GM13976 (cell line): ENCODE measurements at places on chromosomes 13 and 19.
A peak's percentile ranks its signal among the peaks of the same experiment; 100 is the strongest.

DNA sequence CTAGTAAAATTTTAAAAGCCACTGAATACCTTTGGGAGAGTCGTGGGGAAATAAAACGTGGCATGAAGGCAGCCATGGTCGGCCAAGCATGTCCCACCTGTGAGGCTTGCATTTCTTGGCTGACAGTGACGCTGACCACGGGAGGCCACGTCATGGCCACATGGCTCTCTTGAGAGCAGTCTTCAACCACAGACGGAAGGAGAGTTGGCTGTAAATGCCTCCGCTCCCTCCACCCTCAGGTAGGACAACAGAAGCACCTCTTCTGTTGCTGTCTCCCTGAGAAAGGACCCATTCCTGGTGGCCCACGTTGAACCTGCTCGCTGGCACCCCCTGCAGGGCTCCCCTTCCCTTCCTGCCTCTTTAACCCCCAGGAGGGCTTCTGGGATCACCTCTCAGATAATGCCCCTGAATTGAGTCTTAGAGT lies 10.6 kb upstream of the LRRC25 start:
- peak; percentile 83 for DNase-seq

DNA sequence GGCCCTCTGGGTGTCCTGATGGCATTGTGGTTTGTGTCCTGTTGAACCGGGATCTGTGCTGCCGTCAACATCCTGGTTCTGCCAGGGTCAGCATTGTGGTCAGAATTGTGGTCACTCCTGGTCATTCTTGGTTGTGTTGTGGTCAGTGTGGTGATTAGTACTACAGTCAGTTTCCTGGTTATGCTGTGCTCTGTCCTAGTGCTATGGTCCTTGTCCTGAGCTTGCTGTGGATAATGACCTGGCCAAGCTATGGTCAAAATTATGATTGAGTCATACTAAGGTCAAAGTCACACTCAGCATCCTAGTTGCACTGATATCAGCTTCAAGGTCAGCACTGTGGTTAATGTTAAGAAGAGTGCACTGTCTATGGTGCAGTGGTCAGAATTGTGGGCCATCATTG lies 4.5 kb upstream of the OLFM2 start:
- DNase-seq = no peak

DNA sequence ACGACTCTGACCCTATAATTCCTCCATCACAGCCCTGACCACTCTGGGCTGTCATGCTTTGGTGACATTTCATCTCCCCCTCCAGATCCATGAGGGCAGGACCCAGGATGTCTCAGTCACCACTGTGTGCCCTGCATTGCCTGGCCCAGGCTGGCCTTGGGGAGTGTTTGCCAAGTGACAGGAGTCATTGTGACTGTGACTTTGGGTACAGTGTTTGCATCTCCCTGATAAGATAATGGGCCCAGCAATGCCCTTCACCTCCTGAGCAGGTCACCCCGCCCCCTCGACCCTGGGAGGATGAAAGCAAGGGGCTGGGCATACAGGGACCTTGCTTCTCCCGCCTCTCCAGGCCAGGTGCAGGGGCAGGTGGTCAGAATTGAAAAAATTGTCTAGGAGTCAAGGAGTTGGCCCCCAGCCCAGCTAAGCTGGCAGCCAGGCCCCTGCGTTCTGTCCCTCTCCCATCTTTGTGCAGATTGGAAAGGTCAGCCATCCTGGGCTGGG lies 5.9 kb upstream of the ATP4A start:
- no peak for DNase-seq

- no peak for DNase-seq
Observed at GRCh38 chr19:18093439-18094161, 4.0 kb upstream of the MAST3 start.

DNA sequence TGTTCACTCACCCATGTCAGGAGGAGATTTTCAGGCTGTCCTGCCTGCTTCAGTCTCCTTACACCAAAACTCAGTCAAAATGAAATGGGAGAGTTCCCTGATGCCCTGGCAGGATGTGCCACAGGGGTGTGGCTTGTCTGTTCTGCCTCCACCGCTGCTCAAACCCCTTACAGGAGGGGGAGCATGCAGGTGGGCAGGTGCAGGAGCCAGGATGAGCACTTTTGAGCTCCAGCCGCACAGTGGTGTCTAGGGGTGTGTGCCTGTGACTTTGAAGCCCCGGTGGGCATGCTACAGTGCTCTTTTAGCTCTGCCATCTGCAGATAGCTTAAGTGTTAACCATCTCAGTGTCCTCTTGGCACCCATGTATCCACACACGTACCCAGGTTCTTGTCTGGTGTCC lies 71.9 kb upstream of the IPO5 start:
- DNase-seq = no peak

DNA sequence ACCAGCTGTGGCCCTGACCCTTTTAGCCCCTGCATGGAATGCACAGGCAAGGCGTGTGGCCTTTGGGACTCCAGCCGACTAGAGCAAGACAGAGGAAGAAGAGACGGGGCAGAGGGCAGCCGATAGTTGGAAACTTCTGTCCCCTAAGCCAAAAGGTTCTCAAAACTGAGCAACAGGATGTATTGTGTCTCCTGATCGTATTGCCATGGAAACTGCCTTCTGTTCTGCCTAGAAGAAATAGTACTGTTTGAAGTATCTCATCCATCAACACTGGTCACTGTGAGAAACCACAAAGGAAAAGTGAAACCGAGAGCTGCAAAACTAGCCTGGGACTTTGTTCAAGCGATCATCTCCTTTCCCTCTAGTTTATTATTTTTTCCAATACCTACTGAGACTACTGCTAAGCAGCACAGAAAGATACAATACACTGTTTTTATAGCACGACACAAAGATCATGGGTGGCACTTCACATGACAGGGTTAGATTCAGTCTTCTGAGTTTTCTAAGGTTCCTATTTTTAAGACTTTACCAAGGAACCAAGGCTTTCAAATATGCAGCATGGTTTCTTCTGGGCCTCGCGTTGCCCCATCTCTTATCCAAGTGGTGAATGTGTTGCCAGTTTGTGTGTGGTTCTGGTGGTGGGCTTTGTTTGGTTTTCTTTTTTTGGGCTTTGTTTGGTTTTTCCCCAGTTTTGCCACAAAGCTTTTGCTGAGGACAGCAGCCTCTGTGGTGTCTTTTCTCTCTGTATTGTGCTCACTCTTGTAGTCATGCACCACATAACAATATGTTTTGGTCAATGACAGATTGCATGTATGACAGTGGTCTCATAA lies 49.3 kb upstream of the GPR183 start:
- peak; percentile 79 for DNase-seq

- no peak for DNase-seq
Observed at GRCh38 chr19:15303105-15303780, 29.1 kb downstream of the BRD4 start.

- no peak for DNase-seq
Observed at GRCh38 chr19:15137777-15138176, 30.6 kb downstream of the SYDE1 start.

- DNase-seq = no peak
Observed at GRCh38 chr19:32717496-32717895, 2.1 kb upstream of the TDRD12 start.

GRCh38 chr13:101611491-101612475 lies 159.3 kb downstream of the ITGBL1 start:
- no peak for DNase-seq

GRCh38 chr19:44758596-44758995 lies 10.1 kb downstream of the BCL3 start:
- DNase-seq = no peak

DNA sequence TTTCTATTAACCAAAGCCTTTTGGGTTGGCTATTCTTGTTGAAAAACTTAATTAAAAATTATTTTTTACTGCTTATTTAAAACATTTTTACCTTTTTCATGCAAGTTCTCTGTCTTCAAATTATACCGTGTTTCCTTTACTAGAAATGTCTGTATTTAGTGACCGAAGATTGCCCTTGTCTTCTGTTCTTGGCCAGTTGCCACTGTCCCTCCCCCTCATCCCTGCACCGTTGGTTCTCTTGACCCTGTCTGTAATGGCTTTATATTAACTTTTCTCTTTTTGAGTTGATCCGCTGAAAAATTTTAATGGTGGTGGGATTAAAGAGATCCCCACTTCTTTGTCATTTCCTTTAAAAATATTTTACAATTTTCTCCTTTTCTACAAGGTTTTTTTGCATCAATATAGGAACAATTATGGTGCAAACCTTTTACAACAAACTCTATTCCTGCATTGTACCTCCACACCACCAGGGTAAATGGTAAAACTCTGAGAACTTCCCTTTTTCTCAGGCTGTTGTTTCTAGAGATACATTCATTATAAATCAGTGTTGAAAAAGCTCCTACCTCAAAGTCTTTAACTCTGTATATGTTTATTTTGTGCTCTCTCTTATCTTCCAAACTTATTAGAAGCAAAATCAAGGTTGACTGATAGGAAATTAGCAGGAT lies 12.9 kb upstream of the RNF113B start:
- no peak for DNase-seq

GRCh38 chr19:17829855-17830566 lies 8.7 kb upstream of the INSL3 start:
- DNase-seq = no peak

DNA sequence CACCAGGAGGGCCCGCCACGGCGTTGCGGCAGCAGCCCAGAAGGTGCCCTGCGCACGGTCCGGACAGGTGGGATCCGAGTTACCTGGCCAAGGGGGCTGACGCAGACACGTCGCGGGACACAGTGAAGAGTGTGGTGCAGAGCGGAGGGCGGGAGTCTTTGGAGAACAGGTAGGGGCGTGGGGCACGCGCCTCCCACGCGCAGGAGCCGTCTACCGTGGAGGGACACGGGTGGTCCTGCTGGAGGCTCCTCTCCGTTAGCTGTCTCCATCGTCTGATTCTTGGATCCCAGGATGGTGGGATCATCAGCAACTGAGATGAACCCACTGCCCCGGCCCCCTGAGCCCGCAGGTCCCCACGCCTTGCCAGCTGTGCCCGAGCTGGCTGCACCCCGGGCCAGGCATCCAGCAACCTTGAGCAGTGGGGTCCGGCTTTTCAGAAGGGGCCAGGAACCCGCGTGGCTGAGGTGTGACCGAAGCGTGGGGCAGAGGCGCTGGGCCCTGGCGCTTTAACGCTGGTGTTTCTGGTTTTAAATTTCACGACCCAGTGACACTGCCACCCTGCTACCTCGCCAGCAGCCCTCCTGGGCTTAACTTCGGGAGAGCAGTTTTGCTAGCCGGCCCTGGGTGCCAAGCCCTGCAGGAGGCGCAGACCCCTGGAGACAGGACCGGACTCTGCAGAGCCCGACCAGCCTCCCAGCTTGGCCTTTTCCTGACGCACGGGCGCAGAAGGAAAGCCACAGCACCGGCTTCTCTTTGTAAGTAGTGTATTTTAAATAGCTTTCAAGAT lies 7.3 kb downstream of the FGF22 start:
- no peak for DNase-seq

- no peak for DNase-seq
Observed at GRCh38 chr19:24060687-24061356, 26.2 kb upstream of the ZNF254 start.

DNA sequence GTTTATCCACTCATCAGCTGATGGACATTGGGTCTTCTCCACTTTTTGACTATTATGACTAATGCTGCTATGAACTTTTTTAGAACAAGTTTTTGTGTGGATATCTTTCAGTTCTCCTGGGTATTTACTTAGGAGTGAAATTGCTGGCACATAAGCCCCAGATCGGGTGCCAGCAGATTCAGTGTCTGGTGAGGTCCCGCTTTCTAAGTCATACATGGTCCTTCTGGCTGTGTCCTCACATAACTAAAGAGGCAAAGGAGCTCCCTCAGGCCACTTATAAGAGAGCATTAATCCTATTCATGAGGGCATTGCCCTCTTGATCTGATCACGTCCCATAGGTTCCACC lies 600 bp upstream of the ZNF226 start:
- DNase-seq = no peak

DNA sequence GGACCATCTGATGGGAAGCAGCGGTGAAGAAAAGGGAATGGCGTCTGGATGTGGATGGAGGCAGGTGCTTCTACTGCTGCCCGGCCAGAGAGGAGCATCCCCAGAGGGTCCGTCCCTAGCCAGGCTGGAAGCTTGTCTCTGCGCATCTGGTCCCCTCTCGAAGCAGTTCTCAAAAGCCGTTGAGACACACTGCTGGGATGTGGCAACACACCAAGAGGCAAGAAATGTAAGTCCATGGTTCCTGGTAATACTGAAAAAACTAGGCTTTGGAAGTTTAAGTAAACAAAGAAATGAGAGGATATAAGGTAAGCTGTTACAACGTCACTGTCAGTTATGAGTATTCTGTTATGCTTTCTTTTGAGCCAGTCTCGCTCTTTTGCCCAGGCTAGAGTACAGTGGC lies 15.1 kb upstream of the FFAR2 start:
- no peak for DNase-seq

DNA sequence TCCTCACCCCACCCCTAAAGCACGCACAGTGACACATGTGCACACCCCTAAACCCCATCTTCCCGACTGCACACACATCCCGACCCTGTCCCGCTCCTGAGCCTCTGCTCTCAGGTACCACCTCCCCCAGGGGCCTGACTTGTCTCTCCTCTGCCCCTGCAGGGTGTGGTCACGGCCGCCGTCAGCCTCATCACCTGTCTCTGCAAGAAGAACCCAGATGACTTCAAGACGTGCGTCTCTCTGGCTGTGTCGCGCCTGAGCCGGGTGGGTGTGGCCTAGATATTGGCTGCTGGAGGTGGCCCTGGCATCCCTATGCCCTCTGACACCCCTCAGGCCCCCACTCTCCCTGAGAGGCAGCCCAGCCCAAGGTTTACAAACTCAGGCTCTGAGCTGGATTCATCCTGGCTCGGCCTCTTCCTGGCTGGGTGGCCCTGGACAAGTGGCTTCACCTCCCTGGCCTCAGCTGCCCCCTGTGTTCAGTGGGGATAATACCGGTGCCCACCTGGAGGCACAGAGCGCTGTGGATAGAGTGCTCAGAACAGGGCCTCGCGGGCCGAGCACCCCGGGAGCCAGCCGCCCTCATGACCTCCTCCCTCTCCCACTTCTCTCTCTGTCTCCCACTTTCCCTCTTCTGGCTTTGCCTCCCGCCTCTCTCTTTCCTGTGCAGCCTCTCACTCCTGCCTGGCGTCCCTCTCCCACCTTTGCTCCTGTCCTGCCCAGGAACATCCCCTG lies 20.1 kb downstream of the FUZ start:
- DNase-seq = no peak
